ENCODE measurements at places on chromosomes 16 and 17. TPM values are rescaled to one million over a fixed set of nuclear protein-coding genes. Genes with fewer than 3 reads are reported as not detected.

Gene TP53TG3C
- total RNA-seq, result not detected

Gene SLC9A5
- total RNA-seq, result 8.1 TPM

Gene TMEM235
- not detected for total RNA-seq

Gene TEX14
- total RNA-seq, result 0.31 TPM

Gene CDC42EP4
- 1.1 TPM for total RNA-seq

Gene KCNJ2
- total RNA-seq, result not detected

Gene ZDHHC1
- total RNA-seq, result 0.60 TPM

Gene CDH16
- not detected for total RNA-seq

Gene KRTAP4-1
- not detected for total RNA-seq

Gene TK2
- total RNA-seq, result 4.4 TPM

Gene USP7
- total RNA-seq, result 163 TPM

Gene KRT33A
- not detected for total RNA-seq

Gene PDILT
- total RNA-seq, result not detected

Gene STX1B
- total RNA-seq, result 1.8 TPM

Gene KRT28
- total RNA-seq, result not detected
